ENCODE measurements at places on chromosomes 5 and 9.

DNA sequence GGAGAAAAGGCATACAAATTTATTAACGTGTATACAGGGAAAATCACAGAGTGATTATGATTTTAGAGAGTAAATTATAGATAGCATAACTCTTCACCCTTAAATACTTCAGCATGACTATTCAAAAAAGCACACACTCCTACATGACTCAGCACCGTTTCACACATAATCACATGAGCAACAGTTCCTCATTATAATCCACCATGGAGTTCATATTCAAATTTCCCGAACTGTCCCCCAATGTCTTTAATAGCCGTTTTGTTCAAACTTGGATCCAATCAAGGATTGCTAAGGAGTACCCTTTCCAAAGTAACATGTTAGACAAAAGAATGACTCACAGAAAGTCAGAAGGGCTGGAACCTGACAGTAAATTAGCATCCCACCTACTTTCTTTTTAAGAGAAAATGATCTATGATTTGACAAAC lies 32.1 kb downstream of the RAPGEF1 start:
- no peak for DNase-seq

DNA sequence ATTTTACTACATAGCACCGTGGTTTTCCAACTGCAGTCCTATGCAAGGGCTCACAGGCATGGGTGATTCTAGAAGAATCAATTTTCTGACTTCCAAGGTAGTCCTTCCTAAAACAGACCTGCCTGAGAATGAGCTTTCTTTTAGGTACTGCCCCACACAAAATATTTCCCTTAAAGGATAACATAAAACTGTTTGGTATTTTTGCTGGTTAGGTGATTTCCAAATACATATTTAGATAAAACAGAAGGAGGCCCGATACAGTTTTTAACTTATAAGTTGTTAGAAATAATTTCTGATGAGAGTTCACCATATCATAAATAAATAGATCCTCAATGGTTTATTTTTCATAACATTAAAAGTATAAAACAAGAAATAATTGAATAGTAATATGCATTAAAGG lies 46.4 kb downstream of the COX7C start:
- no peak for DNase-seq

DNA sequence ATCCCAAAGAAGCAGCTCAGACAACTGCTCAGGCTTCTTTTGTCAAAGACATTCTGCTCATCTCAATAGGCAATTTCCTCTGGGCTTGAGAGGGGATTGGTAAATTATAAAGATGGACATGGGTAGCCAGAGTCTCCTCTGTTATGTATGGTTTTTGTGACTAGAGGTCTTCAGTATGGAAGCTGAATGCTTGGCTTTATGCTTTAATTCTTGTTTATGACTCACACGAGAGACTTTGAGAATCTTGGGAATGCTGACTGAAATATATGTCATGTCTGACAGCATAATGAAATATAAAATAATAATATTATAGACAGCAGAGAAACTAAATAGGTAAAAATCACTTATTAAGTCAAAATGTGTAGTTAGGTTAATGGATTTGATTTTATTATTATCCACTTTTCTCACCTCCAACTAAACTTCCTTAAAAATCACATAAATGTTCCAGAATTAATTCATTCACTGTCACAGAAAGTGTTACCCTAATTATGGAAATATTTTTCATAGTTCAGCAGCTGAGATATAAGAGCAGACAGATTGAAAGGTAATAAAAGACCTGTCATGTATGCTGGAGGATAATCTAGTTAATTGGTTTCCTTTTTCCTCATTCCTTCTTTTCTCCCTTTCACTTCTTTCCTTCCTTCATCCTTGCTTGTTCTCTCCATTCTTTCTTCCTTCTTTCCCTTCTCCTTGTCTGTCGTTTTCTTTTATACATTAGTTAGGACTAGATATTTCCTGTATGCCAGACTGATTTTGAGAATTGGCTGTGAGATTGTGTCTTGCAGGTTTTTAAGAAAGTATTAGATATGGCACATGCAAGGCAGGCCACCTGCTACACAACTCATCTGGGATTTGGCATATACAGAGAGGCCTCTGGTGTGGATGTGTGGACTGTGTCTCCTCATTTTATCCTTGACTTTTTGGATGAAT lies 1866.1 kb upstream of the NUDT12 start:
- no peak for DNase-seq

DNA sequence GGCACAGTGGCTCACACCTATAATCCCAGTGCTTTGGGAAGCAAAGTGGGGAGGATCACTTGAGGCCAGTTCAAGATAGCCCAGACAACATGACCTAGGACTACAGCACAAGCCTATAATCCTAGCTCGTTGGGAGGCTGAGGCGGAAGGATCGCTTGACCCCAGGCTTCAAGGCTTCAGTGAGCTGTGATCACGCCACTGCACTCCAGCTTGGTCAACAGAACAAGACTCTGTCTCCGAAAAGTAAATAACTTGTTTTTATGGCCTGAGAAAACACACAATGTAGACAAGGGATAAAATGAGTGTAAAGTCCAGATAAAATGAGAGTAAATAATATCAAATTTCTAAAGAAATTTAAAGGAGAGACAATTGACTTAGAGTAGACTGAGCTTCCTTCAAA lies 26.3 kb downstream of the SHLD3 start:
- no peak for DNase-seq

- DNase-seq: no peak
These were observed 66.4 kb upstream of the SLC44A1 start for GRCh38 chr9:105178076-105178475.

DNA sequence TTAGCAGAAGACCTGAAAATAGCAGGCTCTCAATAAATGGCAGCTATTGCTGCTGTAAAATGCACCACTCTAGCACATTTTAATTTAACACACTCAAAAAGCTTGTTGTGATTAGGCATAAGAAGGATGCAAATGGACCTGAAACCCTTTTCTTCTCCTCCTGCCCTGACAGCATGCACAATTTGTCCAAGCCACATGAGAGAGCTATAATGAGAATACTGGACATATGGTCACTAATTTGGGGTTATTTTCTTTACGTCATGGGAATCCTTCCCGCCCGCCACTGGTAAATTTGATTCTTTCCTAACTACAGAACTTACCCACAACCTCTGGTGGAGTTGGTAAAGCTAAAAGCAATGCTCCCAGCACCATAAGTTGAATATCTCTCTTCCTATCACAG lies 62.1 kb downstream of the TRIM32 start:
- no peak for DNase-seq

GRCh38 chr5:72182686-72183085 lies 75.4 kb downstream of the MAP1B start:
- DNase-seq: no peak

DNA sequence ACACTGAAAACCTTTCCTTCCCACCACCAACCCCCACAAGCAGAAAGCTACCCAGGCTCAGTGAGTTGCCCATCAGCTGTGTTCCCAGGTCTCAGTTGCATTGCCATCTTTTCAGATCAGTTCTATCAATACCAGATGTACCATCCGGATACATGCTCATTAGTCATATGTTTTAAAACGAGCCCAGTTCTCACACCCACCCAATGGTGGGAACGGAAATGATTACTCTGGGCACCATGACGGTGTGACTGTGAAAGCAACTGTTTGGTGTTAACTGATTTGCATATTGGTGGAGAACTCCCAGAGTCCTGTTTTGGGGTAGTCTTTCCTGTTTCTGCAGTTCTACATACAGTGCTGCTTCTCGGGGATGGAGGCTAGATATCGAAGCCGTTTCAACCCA lies 212.3 kb downstream of the TRIM36 start:
- DNase-seq: no peak

- DNase-seq: no peak
These were observed 168.7 kb downstream of the C5orf15 start for GRCh38 chr5:133799571-133800237.
